ENCODE measurements at places on chromosomes 6 and 20. TPM values are rescaled to one million over a fixed set of nuclear protein-coding genes. Genes with fewer than 3 reads are reported as not detected.
A peak's percentile ranks its signal among the peaks of the same experiment; 100 is the strongest.

The HUS1B gene
- 0.71 TPM for total RNA-seq

The TP53INP2 gene
- total RNA-seq = 5.0 TPM

The HSD17B8 gene
- 40.4 TPM for total RNA-seq

The LHFPL5 gene
- 0.42 TPM for total RNA-seq

The NMBR gene
- not detected for total RNA-seq

The C20orf204 gene
- 5.0 TPM for total RNA-seq

The FKBP1C gene
- 0.35 TPM for total RNA-seq

The GSTA2 gene
- not detected for total RNA-seq

The FAM83D gene
- 84.0 TPM for total RNA-seq

The DCDC2 gene
- 80.4 TPM for total RNA-seq

DNA sequence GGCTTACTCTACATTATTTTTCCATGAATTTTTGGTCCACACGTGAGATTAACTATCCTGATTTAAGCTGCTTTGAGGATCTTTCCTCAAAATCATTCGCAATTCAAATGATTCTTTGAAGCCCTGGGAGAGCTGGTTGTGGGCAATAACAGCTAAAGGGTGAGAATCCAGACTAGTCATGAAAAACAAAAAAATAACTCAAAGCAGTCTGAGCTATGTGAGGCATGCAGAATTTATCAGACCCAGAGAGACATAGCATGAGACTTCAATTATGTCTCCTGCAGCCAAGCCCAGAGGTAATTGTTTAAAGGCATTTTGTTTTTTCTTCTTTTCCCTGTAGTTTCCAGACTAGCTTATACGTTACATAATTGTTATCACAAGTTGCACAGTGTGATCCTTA is 517.3 kb upstream of the PTCHD4 start:
- H3K4me3 ChIP-seq = no peak overlapping the region
- H3K27ac ChIP-seq = no peak overlapping the region
- DNase-seq = no peak

DNA sequence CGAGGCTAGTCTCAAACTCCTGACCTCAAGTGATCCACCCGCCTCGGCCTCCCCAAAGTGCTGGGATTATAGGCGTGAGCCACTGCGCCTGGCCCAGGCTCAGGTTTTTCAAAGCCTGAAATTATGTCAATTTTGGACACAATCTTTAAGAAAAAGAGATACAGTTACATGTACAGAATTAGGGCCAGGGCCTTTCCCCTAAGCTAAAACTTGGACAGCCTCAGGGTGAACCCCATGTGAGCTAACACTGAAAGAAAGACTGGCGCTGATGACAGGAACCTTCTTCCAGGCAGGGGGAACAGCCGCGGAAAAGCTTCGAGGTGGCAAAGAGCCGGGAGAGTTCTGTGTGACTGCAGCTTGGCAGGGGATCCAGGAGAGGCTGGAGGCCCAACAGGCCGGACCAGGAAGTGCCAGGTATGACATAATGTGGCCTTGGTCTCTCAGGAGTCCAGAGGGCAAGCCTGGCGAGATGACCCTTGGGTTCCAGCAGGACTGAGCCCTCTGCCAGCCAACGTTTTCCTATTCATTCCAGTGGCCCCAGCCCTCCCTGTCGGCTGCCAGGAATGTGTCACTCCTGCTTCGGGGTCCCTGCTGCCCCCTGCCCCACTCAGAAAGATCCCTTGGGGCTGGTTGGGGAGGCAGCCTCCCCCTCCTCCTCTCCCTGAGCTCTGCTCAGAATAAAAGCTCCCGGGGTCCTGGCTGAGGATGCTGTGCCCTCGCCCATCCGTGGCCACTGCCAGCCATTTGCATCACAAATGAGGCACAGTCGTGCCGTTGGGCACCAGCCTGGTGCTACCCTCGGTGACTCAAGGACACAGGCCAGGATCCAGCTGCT is 37.3 kb downstream of the RBM38 start:
- no peak overlapping the region for H3K27ac ChIP-seq
- H3K36me3 ChIP-seq = no peaks in the 10 kb centered on the region
- peaks cover 62% of the 10 kb centered on the region for H3K27me3 ChIP-seq
- peaks cover 25% of the 10 kb centered on the region for H3K4me1 ChIP-seq

GRCh38 chr6:41872147-41872546 is 23.0 kb downstream of the USP49 start:
- no peak overlapping the region for H3K27ac ChIP-seq
- no peak for DNase-seq
- no peaks in the 10 kb centered on the region for H3K36me3 ChIP-seq
- no peak overlapping the region for H3K4me3 ChIP-seq

GRCh38 chr20:48332555-48332954 is 495.2 kb downstream of the PREX1 start:
- H3K4me3 ChIP-seq = no peak overlapping the region
- no peaks in the 10 kb centered on the region for H3K36me3 ChIP-seq

GRCh38 chr20:8399947-8400346 is 267.9 kb downstream of the PLCB1 start:
- H3K27me3 ChIP-seq = no peaks in the 10 kb centered on the region
- no peak overlapping the region for H3K4me3 ChIP-seq
- no peaks in the 10 kb centered on the region for H3K36me3 ChIP-seq
- no peak for DNase-seq
- H3K4me1 ChIP-seq = no peaks in the 10 kb centered on the region

DNA sequence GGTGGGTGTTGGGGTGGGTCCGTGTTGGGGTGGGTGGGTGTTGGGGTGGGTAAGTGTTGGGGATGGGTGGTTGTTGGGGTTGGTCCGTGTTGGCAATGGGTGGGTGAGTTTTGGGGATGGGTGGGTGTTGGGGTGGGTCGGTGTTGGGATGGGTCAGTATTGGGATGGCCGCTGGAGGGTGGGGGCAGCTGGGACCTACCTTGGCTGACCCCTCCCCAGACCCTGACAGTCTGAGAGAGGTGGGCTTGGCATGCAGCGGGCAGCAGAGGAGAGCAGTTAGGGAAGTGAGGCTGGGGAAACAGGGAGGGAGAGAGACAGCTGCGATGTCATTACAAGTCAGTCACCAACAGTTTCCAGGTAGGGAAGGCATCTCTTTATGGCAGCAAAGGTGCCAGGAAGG is 23.1 kb upstream of the GATA5 start:
- DNase-seq = no peak
- H3K4me1 ChIP-seq = peaks cover 20% of the 10 kb centered on the region
- peaks cover 19% of the 10 kb centered on the region for H3K36me3 ChIP-seq

DNA sequence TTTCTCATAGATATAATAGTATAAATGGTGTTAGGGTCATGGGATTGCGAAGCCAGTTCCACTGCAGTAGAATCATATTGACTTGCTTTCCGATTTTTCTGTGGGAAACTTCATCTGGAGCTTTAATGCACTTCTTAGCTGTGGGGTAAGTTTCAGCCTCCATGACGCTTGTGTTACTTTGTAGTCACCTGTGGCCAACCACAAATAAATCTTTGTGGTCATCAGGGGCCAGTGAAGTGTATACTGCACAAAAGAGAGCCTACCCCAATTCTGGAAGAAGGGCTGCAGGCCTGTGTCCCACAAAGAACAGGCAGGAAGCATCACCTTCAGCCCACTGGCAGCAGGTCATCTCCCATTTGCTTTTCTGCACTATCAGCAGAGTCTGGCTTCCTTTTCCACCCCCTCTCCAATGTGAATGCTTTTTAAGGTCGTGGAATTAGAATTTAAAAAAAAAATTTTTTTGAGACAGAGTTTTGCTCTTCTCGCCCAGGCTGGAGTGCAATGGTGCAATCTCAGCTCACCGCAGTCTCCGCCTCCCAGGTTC is 32.0 kb downstream of the MTHFD1L start:
- peaks cover 25% of the 10 kb centered on the region for H3K36me3 ChIP-seq
- H3K27ac ChIP-seq = no peak overlapping the region
- peaks cover 18% of the 10 kb centered on the region for H3K4me1 ChIP-seq
- DNase-seq = no peak
- no peaks in the 10 kb centered on the region for H3K27me3 ChIP-seq
- H3K4me3 ChIP-seq = no peak overlapping the region

DNA sequence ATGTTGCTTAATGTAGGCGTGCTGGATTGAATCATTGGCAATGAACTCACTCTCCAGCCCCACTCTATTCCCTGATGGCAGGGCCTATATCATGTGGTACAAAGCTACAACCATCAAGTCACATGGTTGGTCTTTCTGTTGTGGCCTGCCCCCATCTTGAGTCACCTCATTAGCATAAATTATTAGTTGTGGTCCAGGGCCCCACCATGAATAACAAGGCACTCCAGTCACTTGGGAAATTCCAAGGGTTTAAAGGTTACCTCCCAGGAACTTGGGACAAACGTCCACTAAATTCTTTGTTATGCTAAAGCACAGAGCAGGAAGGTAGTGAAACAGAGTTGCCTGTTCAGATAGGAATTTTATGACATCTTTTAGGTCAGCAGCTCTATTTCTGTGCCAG is 193.7 kb downstream of the SLC35F1 start:
- no peak overlapping the region for H3K27ac ChIP-seq
- H3K27me3 ChIP-seq = no peaks in the 10 kb centered on the region
- H3K36me3 ChIP-seq = no peaks in the 10 kb centered on the region

DNA sequence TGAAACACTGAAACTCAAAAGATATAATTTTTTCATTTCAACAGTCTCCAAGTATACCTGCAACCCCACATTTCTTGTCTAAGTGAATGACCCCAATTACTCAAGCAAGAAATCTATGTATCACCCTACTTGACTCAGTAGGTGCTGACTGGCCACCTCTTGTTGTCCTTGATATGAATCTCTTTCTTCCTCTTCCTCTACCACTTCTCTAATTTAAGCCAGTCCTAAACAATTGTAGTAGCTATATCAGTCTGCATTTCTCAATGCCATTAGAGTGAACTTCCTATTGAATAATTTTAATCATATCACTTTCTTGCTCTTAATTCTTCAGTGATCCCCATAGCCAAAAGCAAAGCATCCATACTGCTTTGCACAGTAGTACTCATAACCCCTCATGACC is 93.2 kb downstream of the NKAIN2 start:
- no peaks in the 10 kb centered on the region for H3K4me1 ChIP-seq
- H3K36me3 ChIP-seq = no peaks in the 10 kb centered on the region
- H3K4me3 ChIP-seq = no peak overlapping the region
- no peak for DNase-seq
- no peaks in the 10 kb centered on the region for H3K27me3 ChIP-seq

DNA sequence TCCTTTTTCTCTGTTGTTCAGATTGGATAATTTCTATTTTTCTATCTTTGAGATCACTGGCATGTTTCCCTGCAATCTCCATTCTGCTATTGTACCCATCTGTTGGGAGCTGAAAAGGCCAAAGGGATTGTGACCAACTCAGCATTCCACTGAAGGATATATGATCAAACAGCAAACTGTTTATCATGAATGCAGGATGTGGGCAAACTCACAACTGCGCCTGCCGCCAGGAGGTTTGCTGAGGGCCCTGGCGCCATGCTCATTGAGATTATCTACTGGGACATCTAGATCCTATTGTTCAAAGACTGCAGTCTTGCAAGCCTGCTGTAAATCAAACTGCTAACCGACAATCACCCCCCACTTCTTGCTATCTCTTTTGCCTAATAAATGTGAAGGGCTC is 3.8 kb upstream of the FKBP1A start:
- peaks cover 12% of the 10 kb centered on the region for H3K4me1 ChIP-seq
- no peak overlapping the region for H3K4me3 ChIP-seq
- no peak overlapping the region for H3K27ac ChIP-seq
- peaks cover 16% of the 10 kb centered on the region for H3K36me3 ChIP-seq

GRCh38 chr6:156869980-156870398 is 92.8 kb downstream of the ARID1B start:
- H3K27ac ChIP-seq = no peak overlapping the region
- peaks cover 4% of the 10 kb centered on the region for H3K36me3 ChIP-seq
- peaks cover 6% of the 10 kb centered on the region for H3K4me1 ChIP-seq
- H3K27me3 ChIP-seq = no peaks in the 10 kb centered on the region

DNA sequence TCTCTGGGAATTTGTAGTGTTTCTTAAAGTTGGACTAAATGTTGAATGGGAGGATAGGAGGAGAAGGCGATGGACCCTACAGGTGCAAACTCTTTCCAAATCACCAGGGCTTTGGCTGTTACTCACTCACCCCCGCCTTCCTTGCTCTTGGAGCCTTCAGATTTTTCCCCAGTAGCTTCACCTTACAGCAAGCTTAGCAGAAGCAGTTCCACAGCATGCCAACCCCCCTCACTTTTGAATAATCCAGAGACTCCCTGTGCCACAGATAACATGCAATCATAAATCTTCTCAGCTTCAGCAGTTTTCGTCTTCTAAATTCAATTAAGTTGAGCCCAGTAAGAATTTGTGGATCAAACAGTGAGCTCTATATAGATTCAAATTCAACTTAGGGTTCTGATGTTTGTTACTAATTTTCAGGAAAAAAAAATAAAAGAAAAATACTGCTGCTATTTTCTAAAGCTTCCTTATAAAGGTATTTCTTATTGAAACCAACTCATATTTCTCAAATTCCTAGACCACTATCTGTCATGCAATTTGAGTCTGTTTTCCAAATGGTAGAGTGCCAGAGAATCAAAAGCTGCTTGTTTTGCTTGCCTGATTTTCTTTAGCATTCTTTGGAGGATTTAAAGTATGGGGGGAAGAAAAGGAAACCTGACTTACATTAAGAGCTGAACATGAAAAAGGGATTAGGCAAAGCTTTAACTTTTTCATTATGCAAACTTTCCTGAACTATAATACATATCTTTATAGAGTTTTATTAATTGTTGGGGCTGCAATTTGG is 166.4 kb downstream of the EYA4 start:
- no peak for DNase-seq
- peaks cover 12% of the 10 kb centered on the region for H3K4me1 ChIP-seq
- no peaks in the 10 kb centered on the region for H3K27me3 ChIP-seq
- no peak overlapping the region for H3K4me3 ChIP-seq
- H3K27ac ChIP-seq = no peak overlapping the region

DNA sequence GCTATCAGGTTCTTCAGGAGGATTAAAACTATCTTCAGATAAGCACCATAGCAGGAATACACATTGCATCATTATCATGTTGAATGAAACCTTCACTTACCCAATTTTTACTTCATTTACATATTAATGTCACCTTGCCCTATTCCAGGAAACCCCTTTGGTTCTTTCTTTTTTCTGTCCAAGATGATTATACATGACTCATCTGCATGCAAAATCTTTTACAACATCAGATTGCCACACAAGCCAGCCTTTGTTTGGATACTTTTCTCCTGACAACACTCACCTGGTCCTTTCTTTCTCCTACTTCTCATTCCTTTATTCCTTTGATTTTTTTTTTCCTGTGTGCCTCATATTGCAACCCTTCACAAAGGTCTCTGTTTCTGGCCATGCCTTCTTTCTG is 200.5 kb upstream of the POU3F2 start:
- H3K36me3 ChIP-seq = no peaks in the 10 kb centered on the region
- H3K27me3 ChIP-seq = no peaks in the 10 kb centered on the region
- H3K4me3 ChIP-seq = no peak overlapping the region
- DNase-seq = peak; percentile 9
- peaks cover 14% of the 10 kb centered on the region for H3K4me1 ChIP-seq

- no peak overlapping the region for H3K27ac ChIP-seq
- H3K27me3 ChIP-seq = peaks cover 11% of the 10 kb centered on the region
- no peak for DNase-seq
Measured at GRCh38 chr6:148955441-148955840, 208.6 kb downstream of the UST start.

GRCh38 chr20:19815553-19815991 is 57.5 kb downstream of the RIN2 start:
- H3K27ac ChIP-seq = no peak overlapping the region
- H3K27me3 ChIP-seq = no peaks in the 10 kb centered on the region
- no peaks in the 10 kb centered on the region for H3K36me3 ChIP-seq
- no peaks in the 10 kb centered on the region for H3K4me1 ChIP-seq
- H3K4me3 ChIP-seq = no peak overlapping the region

- peaks cover 76% of the 10 kb centered on the region for H3K27me3 ChIP-seq
- no peak overlapping the region for H3K27ac ChIP-seq
- H3K4me1 ChIP-seq = no peaks in the 10 kb centered on the region
- DNase-seq = no peak
- H3K4me3 ChIP-seq = no peak overlapping the region
Measured at GRCh38 chr6:40524797-40525585, 62.2 kb downstream of the LRFN2 start.

Measured in Calu3 (cell line).